ENCODE measurements at places on chromosomes 4 and X.

GRCh38 chr4:53744446-53745160 is 153.3 kb upstream of the LNX1 start:
- no peak for DNase-seq

DNA sequence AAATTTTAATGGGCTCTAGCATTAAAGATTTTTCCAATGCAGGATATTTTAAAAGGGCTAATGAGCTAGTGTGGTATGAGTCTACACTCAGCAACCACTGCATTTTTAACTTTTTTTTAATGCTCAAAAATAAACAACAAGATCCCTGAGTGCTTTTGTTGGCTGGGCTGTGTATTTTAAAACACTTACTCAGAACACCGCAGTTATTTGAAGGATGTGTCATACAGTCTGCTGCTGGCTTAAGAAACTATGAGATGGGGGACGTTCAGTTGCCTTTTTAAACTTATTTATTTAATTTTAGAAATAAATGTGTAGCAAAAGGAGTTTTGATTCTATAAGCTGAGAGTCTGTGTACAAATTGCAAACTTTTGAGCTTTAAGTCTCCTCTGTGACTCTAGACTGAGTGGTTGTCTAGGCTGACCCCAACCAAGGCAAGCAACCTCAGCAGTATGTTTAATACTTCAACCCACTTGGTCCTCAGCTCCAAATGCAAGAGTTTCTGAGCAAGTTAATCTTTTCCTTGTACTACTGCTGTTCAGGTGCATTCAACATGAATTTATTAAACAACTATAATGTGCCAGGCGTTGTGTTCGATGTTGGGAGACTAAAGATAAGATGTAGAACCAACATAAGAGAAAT is 278.6 kb upstream of the DIPK2B start:
- DNase-seq, result no peak

GRCh38 chr4:126018274-126018673 is 703.5 kb downstream of the FAT4 start:
- DNase-seq, result no peak

DNA sequence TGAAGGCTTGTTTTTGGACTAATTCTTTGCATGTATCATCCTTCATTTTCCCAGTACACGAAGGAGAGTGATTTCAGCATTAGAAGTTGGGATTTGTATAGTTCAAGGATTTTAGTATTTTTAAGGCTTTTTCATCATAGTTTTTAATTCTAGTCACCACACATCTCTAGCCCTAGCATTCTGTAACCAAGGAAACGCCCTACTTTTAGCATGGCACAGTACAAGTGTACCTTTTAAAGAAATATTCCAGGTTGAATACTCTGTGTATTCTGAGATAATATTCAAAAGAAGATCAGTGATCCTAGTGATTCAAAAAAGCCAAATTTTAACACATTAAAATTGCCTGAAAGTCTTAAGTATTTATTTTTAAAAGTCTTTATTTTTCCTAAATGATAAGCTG is 150.5 kb downstream of the RAP1GDS1 start:
- DNase-seq, result no peak

DNA sequence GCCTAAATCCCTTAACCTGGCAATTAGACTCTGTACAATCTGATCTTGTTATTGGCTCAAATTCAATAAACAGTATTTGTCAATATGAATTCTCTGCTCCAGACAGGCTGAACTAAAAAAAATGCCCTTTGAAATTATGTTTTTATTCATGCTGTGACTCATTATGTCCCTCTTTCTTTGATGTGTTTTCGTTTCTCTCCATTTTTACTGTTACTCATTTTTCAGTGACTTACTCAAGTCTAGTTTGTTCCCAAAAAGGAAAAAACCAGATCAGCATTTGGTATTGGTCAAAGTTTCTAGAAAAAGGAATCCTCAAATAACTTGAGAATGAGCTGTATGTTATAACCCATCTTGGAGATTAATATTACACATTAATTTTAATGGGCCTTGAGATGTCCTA is 40.4 kb downstream of the UNC5C start:
- no peak for DNase-seq

- no peak for DNase-seq
These were observed 47.3 kb upstream of the RAB9B start for GRCh38 chrX:103879339-103879738.

GRCh38 chr4:13920901-13921300 is 293.4 kb upstream of the BOD1L1 start:
- DNase-seq, result no peak

DNA sequence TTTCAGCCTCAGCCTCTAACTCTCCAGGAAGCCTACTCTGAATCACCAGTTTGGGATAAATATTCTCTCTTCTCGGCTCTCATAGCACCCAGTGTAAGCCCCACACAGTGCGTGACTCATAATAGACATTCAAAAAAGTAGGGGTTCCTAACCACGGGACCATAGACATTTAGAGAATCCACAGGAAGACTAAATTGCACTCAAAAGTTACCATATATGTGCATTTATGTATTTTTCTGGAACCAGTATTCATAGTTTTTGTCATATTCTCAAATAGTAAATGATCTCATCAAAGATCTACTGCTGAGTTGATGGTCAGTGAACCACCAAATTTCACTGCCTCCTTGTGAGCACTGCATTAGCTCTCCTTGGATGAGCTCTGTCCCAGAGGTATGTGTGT is 625.7 kb downstream of the SMARCA1 start:
- no peak for DNase-seq

DNA sequence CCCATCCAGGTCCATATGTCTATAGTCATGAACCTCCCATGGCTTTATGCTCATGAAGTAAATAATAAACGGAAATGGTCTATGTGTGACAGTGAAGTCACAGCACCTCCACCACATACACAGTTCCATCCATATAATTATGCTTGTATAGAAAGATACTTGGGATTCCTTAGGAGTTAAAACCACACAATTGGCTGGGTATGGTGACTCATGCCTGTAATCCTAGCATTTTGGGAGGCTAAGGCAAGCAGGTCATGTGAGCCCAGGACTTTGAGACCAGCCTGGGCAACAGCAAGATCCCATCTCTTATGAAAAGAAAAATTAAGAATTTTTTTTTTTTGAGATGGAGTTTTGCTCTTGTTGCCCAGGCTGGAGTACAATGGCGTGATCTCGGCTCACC is 55.6 kb upstream of the RBM47 start:
- no peak for DNase-seq

- DNase-seq, result no peak
These were observed 21.4 kb upstream of the NOX1 start for GRCh38 chrX:100895365-100896075.

- no peak for DNase-seq
These were observed 180.5 kb upstream of the ETNPPL start for GRCh38 chr4:108943371-108943770.
